CD4-positive, alpha-beta T cell treated with Interferon alpha-2 for 1 hour (primary cell): ENCODE measurements at places on chromosomes 5 and 9.

DNA sequence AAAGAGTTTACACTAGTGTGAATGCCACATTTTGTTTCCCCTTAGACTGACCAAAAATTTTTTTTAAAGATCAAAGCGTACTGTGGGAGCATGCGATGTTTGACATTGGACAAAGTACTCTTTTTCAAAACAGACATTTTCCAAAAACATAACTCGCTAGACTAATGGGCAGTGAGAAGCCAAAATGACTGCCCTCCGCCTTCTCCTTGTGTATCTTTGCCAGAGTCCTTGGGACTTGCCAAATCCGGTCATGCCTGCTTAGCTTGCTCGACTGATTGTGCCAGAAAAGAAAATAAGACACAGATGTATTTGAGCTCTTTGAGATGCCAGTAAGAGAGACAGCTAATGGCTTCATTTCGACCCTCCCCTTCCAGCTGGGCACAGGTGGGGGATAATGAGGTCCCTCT is 157.5 kb downstream of the MAPKAP1 start:
- DNase-seq: no peak

- no peak for DNase-seq
Observed at GRCh38 chr5:88659529-88660263, 223.3 kb downstream of the MEF2C start.

DNA sequence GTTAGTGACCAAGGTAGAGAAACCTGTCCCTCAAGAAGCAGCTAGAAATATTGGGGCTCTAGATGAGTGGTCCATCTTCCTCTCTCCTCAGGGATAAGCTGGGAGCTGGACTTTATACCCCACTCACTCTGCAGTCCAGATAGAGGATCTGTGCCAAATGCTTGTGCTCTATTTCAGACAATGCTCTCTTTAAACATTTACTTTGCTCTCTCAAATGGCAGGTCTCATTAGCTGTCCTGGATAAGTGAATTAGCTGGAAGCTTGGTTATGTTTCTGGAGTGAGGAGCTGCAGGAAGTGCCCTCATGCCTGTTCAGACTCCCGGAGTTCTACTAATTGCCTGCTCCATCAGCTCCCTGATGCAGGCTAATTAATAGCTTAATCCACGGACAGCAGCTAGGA is 151.1 kb upstream of the CCDC152 start:
- DNase-seq: no peak

DNA sequence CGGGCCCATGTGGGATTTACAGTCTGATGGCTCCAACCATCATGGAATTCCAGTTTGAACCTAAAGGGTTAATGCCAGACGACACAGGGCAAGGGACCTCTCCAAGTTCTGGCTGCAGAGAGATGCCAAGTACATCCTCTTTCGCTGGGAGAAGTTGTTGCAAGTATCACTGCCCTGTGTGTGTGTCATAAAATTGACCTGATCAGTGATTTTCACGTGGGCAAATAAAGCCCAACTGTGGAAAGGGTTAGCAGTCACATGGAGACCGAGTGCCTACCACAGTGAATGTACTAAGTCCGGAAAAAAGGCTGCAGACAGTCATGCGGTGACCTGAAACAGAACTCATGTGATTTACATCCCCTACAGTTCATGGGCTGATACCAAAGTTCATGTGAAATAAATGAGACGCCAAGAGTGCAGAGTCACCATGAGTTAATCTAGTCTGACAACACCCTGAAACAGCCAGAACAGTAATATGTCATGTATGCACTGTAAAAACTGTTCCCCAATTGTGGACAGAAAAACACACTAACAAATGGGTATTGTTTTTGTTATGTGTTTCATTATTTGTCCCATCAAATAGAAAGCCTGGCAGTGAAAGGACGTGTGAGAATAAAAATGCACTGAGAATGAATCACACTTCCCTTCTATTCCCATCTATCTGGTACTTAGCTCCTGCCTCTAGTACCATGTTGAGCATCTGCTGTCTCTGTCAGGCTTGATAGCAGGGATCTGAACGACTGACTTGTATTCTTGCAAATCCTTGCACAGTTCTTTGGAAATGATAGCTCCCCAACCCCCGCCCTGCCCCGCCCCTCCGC is 115.7 kb downstream of the SUSD1 start:
- no peak for DNase-seq

GRCh38 chr9:135514342-135515082 is 6.7 kb upstream of the LCN1 start:
- no peak for DNase-seq
